ENCODE measurements at places on chromosomes 7 and 10. TPM values are rescaled to one million over a fixed set of nuclear protein-coding genes. Genes with fewer than 3 reads are reported as not detected.

GIMAP8 gene
- 157 TPM for total RNA-seq

- peak; percentile 83 for DNase-seq
Observed at GRCh38 chr7:76318488-76319353, 16.2 kb downstream of the HSPB1 start.

DNA sequence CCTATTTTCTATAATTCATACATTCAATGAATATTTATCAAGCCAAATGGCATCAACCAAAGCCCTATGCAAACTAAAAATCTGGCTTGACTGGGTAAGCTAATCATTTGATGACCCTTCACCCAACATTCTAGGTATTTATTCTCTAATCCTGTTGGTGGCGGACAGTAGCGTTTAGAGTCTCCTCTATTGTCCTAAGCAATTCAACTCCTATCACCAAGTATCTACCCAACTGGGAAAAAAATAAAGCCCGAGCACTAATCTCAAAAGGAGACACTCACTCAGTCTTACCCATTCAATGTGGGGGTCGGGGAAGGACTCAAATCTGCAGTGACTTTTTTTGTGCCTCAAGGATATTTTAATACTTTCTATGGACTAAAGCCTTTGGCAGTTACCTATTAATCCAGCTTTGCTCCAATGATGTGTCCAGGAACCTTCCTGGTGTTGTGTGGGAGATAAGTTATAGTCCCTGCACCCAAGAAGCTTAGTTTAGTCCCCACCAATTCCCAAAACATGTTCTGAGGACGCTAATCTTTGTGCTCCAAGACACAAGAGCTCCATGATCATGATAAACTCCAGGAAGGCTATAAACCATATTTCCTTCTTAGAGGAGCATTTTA is 30.6 kb downstream of the DNMBP start:
- DNase-seq, result no peak

- peak; percentile 9 for DNase-seq
Observed at GRCh38 chr10:68938117-68938516, 17.9 kb upstream of the DDX21 start.

DNA sequence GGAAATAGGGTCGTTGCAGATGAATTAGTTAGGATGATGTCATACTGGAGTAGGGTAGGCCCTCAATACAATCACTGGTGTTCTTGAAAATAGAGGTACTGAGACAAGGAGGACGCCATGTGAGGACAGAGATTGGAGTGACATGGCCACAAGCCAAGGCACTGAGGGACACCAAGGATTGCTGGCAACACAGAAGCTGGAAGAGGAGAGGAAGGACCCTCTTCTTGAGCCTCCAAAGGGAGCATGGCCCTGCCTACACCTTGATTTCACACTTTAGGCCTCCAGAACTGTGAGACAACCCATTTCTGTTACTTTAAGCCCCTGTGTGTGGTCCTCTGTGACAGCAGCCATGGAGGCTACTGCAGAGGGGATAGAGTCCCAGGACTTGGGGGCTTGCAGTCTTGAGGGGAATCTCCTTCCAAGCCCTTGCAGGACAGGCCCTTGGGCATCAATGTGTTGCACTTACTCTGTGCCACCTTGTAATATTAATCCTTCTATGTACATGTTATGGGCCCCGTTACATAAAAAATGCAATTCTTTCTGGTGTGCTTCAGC is 3.7 kb upstream of the AOC1 start:
- no peak for DNase-seq

PGAM2 gene
- 0.51 TPM for total RNA-seq

- DNase-seq, result no peak
Observed at GRCh38 chr10:32939296-32940111, 18.5 kb downstream of the ITGB1 start.

DNA sequence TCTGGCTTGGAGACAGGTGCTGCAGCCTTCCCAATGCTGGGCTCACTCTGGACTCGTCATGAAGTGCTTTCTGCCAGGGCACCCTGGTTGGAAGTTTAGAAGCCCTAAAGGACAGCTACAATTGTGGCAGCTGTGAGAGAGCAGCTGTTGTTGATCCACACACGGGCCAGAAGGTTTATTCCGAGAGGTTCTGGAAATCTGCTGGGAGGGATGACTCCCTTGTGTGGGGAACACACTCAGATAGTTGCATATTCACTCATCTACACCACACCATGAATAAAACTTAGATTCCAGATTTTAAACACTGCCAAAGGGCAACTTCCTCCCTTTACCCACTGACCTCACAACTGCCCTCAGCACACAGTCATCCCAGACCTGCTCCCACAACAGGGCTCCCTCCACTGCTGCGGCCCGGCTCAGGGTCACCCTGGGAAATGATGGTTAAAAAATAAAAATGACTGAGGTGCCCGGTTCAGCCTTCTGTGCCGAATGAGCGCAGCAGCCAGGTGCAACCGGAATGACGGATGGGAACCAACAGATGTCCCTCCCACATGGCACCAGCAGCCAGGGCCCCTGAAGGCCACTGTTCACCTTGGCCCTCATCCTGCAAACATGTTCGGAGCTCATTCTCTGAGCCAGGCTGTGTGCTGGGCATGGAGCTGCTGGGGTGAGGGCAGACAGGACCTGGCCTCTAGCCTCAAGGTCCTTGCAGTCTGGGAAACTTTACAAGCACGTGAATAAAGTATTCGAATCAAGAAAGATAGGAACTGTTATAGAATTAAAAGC is 40.2 kb downstream of the ASB13 start:
- no peak for DNase-seq

DNA sequence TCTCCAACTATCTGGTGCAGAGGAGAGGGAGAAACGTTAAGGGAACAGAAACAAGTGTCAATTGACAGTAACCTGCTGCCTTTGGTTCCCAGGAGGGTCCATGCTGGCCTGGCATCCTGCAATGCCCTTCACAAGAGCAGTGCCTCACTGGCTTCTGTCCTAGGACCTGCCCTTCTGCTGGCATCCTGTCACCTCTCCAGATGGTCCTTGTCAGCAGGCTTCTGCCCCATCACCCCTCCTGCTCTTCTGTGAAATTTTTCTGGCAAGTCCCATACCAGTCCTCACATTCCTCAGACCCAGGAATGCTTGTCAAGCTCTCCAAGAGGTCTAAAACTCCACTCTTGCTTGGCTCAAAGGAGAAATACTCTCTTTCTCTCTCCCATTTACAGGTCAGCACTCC is 34.2 kb downstream of the C10orf67 start:
- no peak for DNase-seq

DNA sequence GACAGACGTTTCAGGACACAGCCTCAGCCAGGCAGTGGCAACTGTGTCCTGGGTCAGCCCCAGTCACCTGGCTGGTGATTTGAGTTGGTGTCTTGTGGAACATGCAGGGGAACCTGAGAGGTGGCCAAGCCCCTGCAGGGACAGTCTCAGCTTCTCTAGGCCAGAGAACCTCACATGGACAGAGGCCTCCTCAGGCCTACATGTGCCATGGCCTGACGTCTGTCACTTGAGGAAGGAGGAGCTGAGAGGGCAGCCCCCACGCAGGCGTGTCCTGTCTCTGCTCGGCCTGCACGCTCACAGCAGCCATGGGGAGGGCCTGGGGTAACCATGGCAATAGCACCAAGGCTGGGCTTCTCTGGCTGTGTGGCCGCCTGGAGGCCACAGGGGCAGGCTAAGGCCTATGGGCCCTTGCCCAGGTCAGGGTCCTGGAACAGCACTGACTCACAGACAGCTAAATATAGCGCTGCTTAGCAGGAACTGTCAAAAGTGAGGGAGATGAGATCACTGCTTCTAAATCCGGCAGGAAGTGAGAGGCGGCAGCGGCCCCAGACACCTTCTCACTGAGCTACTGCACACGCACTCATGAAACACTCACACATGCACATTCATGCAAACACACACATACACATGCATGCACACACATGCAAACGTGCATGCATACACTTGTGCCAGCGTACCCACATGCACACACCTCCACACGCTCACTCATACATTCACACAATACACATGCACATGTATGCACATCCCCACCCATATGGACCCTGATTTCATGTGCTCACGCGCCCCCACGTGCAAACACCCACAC is 57.0 kb downstream of the YKT6 start:
- peak; percentile 94 for DNase-seq

FAM237B gene
- total RNA-seq, result not detected

DNA sequence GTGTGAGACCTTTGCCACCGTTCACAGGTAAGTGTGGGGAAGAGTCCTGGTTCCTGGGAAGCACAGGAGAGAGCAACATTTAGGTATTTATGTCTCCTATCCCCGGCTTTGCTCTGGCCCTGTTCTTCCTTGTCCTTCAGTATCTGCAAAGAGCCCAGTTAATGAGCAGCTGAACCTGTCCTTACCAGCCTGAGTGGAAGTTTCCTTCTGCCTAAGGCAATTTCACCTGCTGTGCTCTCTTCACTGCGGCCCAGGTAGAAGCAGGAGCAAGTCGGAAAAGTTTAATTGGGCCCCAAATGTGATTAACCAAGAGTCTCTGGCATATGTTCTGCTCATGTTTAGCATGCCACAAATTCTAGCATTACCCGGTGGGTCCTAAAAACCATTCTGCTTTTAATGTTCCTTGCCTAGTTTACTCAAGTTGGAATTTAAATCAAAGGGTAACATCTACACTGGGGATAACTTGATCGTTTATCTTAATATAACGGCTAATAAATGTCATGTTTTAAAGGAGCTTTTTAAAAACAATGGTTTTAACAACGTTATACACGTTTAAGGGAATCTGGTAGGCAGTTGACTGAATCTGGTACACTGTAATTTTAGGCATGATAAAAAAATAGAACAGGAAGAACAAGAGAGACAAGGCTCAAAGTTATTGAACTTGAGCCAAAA is 817.1 kb downstream of the TYW1 start:
- no peak for DNase-seq

GRCh38 chr7:8092140-8092539 is 123.5 kb downstream of the GLCCI1 start:
- DNase-seq, result no peak

DNA sequence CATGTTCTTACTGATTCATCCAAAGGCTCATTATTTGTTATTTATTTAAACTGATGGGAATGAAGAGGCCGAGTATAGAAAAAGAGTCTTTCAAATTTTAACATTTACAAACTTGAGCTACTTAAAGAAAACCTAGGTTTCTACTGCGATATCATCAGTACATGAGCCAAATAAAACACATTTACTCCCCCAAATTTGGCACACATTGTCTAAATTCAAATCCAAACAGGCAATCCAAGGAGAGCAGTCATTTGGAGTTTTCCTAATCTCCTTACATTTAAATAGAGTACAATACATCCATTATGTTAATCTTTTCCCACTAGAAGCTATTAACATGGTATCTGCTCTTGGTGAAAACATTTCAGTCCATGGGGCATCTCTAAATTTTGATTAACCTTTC is 2.2 kb downstream of the NMT2 start:
- no peak for DNase-seq

CUL1 gene
- 71.1 TPM for total RNA-seq

ACADSB gene
- total RNA-seq, result 7.5 TPM

DNA sequence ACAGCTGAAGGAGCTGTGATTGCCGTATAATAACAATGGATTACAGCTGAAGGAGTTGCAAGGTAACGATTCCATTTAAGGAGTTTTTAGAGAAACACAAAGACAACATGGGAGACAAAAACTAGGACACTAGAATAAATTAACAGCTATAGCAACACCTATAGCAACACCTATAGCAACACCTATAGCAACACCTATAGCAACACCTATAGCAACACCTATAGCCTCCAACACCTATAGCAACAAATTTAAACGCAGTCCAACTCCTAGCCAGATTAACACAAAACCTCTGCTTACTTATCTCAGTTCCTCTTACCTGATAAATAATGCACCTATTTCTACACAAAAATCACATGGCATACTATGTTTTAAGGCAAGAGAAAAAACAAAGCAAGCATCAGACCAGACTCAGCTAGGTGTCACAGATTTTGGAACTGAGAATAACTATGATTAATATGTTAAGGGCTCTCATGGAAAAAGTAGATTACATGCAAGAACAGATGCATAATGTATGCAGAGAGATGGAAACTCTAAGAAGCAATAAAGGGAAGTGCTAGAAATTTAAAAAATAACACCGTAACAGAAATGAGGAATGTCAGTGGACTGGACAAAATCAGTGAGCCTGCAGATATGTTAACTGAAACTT is 55.7 kb upstream of the SRPK2 start:
- no peak for DNase-seq

ANKRD1 gene
- total RNA-seq, result 829 TPM

SLC18A3 gene
- not detected for total RNA-seq

DNA sequence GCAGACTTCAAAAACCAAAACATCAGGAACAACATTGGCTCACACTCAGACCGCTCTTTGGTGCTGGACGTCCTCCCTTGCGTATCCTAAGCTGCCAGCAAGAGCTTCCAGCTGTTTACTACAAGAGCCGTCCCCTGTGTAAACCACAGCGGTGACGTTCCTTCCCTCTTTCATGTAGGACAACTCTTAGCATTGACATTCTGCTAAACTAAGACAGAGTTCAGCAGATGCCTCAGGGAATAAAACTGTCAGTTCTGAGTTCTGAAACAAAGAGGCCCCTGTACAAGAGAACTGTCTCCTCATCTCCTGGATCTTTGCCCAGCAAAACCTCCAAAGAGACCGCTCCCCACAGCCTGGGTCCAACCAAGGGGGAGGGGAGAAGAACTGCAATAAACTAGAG is 57.8 kb upstream of the OPALIN start:
- no peak for DNase-seq

GTF2IRD1 gene
- 7.4 TPM for total RNA-seq

GRCh38 chr10:6151087-6151977 is 51.4 kb upstream of the PFKFB3 start:
- DNase-seq, result peak; percentile 86

DNA sequence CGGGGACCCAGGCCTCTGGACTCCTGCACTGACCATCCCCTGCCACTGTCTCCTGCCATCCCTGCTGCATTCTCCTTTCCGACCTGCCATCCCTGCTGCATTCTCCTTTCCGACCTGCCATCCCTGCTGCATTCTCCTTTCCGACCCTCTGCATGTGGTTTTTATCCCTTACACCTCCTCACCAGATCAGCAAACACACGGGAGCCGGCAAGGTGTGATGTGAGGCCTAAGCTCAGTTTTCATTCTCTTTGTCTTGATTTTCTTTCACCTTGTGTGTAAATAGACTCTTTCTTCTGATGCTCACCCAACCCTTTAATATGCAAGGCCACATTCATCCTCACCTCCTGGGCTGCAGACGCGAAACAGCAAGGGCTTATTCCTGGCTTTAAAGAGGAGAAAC is 11.4 kb downstream of the PLXNA4 start:
- no peak for DNase-seq

SOSTDC1 gene
- total RNA-seq, result 0.05 TPM

RHOBTB1 gene
- 45.6 TPM for total RNA-seq

GRCh38 chr10:78865538-78865875 is 203.3 kb upstream of the ZMIZ1 start:
- no peak for DNase-seq

TMEM196 gene
- total RNA-seq, result not detected

Measured in dermis blood vessel endothelial cell (primary cell).